ENCODE measurements at places on chromosomes 4 and X. TPM values are rescaled to one million over a fixed set of nuclear protein-coding genes. Genes with fewer than 3 reads are reported as not detected.

RNF212 gene
- polyA plus RNA-seq, result 1.2 TPM

PABPC5 gene
- 2.3 TPM for polyA plus RNA-seq

MND1 gene
- 7.8 TPM for polyA plus RNA-seq

CHST7 gene
- 2.8 TPM for polyA plus RNA-seq

KLHL4 gene
- polyA plus RNA-seq, result 0.26 TPM

CENPU gene
- 26.9 TPM for polyA plus RNA-seq
